Spleen (tissue), 13 donors: ENCODE measurements at places on chromosomes 6 and 20. TPM values are rescaled to one million over a fixed set of nuclear protein-coding genes. Genes with fewer than 3 reads are reported as not detected.

The GSTA3 gene
- not detected for total RNA-seq

The ETV7 gene
- total RNA-seq = 0.51 TPM

The SLC17A1 gene
- not detected for total RNA-seq

The BPIFB1 gene
- total RNA-seq = not detected

The TRIM38 gene
- total RNA-seq = 31.5 TPM

The GABRR1 gene
- not detected for total RNA-seq

The DNAH8 gene
- total RNA-seq = 15.6 TPM

The UST gene
- total RNA-seq = 12.9 TPM

The STX7 gene
- 109 TPM for total RNA-seq

The NEURL2 gene
- total RNA-seq = 5.4 TPM

The FYN gene
- 266 TPM for total RNA-seq

The WDR27 gene
- total RNA-seq = 40.4 TPM

The LY6G5B gene
- 25.3 TPM for total RNA-seq

The GPR63 gene
- total RNA-seq = 0.93 TPM

The DYNLRB1 gene
- total RNA-seq = 158 TPM

The LPA gene
- total RNA-seq = not detected

The EEF1A2 gene
- 0.47 TPM for total RNA-seq

The YTHDF1 gene
- total RNA-seq = 41.6 TPM

The DLL1 gene
- 119 TPM for total RNA-seq

The OTOR gene
- total RNA-seq = not detected

The FOXP4 gene
- total RNA-seq = 6.1 TPM

The ULBP3 gene
- total RNA-seq = 2.2 TPM

The CST1 gene
- total RNA-seq = not detected

The GPSM3 gene
- total RNA-seq = 140 TPM

The MYLK4 gene
- 0.64 TPM for total RNA-seq

The CCN5 gene
- total RNA-seq = 1.5 TPM

The PERP gene
- total RNA-seq = 0.29 TPM

The SLC17A4 gene
- total RNA-seq = not detected

The LY6G6D gene
- total RNA-seq = not detected

The MRPS18A gene
- 30.5 TPM for total RNA-seq

The MYO6 gene
- 16.8 TPM for total RNA-seq

The ZNF391 gene
- total RNA-seq = 1.9 TPM

The SUPT3H gene
- total RNA-seq = 16.8 TPM

The TAP1 gene
- total RNA-seq = 160 TPM

The SLC52A3 gene
- 0.36 TPM for total RNA-seq

The FGD2 gene
- 383 TPM for total RNA-seq

The TCP11 gene
- not detected for total RNA-seq

The NNAT gene
- not detected for total RNA-seq
